ENCODE measurements at places on chromosomes 7 and 10. TPM values are rescaled to one million over a fixed set of nuclear protein-coding genes. Genes with fewer than 3 reads are reported as not detected.

The OPALIN gene
- total RNA-seq = not detected

The SPDYE5 gene
- total RNA-seq = not detected

The SYT15 gene
- total RNA-seq = under 0.01 TPM

The ADAMTS14 gene
- 4.2 TPM for total RNA-seq

The ZNF804B gene
- not detected for total RNA-seq
